ENCODE measurements at places on chromosomes 12 and 14. TPM values are rescaled to one million over a fixed set of nuclear protein-coding genes. Genes with fewer than 3 reads are reported as not detected.

Gene SERPINA4
- not detected for total RNA-seq

DNA sequence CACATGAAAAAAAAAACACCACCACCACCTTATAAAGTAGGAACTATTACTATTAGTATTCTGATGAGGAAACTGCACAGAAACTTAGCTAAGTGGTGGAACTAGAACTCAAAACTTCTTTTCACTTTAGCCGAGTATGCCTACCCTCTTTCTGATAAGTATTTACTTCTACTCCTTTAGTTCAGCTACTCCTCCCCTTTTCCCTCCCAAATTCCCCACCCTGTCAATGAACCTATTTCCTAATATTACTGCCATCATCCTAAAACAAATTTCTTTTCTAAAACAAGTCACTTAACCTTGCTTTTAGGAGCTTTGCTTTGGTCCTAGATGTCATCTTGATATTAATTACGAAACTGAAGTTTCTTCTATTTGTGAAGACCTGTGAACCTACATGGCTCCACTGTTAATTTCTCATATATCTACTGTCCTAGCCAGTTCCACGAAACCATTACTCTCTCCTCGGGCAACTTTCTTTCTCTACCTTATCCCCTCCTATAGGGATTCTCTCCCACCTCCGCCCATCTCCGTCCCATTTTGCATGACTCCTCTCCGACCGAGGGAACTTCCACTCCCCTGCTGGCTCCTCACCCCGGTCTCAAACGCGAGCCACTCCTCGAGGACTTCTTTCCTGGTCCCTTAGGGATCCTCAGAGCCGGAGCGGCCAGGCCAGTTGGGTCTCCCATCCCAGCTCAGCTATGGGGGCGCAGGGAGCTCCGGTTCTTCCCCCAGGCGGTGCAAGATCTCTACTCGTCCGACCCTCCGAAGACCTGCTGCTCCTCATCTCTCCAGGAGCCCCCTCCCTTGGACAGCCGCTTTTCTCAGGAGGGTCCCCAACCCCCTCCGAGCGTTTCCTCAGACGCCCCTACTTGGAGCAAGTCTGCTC, 1.1 kb downstream of the NUMB start:
- peak; percentile 16 for DNase-seq

Gene CLEC4A
- 0.95 TPM for total RNA-seq

DNA sequence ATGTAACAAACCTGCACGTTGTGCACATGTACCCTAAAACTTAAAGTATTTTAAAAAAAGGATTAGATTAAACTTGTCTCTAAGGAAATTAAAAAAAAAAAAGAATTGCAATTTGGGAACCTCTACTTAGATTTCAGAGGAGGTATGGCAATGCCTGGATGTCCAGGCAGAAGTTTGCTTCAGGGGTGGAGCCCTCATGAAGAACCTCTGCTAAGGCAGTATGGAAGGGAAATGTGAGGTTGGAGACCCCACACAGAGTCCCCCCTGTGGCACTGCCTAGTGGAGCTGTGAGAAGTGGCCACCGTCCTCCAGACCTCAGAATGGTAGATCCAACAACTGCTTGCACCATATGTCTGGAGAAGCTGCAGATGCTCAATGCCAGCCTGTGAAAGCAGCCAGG, 279.6 kb upstream of the CCDC196 start:
- DNase-seq = no peak

DNA sequence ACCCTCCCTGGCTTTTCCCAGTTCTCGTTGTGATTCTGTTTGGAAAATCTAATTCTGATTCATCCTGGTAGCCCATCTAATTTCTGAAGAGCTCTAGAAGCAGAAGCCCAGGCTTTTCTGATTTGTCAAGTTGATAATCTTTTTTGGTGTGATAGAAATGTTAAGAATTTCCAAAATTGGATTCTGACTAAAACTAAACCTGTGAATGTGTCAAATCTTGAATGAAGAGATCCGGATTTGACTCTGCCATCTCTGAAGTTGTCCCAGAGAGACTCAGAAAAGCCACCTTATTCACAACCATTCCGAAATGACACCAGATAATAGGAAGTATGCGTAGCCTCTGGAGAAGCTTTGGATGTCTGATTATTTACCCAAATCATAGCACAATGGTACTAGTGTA, 12.8 kb upstream of the CISTR start:
- DNase-seq = no peak

Gene SERPINA3
- total RNA-seq = not detected

GRCh38 chr12:25005376-25005775, 56.5 kb upstream of the BCAT1 start:
- DNase-seq = no peak

Data from activated T-cell treated with anti-CD3 and anti-CD28 coated beads, Interleukin-2, amount 50 U/mL, for 72 hours (primary cell).